Left colon (tissue), 2 donors: ENCODE measurements at places on chromosomes 1 and 21.

GRCh38 chr21:37742115-37742514 is 174.1 kb downstream of the KCNJ6 start:
- no peak for DNase-seq

GRCh38 chr1:211830055-211830327 is 572 bp downstream of the LPGAT1 start:
- no peak for DNase-seq

DNA sequence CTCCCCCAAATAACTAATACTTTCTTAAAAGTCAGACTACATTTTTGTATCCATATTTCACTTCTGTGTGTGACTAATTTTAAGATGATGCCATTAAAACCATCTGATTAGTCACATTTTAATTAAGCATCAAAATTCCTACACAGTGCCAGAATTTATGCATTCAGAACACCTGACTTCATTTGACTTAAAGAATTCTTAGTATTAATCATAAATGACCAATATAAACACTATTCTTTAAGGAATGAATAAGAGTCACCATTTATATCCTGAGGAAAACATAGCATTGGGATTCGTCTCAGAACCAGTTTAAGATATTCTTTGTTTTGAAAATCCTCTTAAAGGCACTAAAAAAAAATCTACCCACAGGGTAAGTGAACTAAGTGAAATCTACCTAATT is 37.0 kb downstream of the TM2D1 start:
- DNase-seq = no peak

- no peak for DNase-seq
These were observed 12.6 kb upstream of the CHI3L2 start for GRCh38 chr1:111214884-111215283.

GRCh38 chr1:40877698-40878097 is 15.5 kb upstream of the CITED4 start:
- DNase-seq = peak; percentile 24

GRCh38 chr1:228032041-228032440 is 25.2 kb downstream of the WNT3A start:
- DNase-seq = no peak

DNA sequence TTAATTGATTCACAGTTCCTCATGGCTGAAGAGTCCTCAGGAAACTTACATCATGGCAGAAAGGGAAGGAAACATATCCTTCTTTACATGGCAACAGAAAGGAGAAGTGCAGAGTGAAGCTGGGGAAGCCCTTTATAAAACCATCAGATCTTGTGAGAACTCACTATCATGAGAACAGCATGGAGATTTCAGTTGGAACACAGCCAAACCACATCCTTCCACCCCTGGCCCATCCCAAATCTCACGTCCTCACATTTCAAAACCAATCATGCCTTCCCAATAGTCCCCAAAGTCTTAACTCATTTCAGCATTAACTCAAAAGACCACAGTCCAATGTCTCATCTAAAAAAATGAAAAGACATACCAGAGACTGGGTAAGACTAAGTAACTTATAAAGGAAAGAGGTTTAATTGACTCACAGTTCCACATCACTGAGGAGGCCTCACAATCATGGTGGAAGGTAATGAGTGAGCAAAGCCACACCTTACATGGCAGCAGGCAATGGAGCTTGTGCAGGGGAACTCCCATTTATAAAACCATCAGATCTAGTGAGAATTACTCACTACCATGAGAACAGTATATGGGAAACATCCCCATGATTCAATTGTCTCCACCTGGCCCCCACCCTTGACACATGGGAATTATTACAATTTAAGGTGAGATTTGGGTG is 105.2 kb downstream of the MRPL39 start:
- no peak for DNase-seq

DNA sequence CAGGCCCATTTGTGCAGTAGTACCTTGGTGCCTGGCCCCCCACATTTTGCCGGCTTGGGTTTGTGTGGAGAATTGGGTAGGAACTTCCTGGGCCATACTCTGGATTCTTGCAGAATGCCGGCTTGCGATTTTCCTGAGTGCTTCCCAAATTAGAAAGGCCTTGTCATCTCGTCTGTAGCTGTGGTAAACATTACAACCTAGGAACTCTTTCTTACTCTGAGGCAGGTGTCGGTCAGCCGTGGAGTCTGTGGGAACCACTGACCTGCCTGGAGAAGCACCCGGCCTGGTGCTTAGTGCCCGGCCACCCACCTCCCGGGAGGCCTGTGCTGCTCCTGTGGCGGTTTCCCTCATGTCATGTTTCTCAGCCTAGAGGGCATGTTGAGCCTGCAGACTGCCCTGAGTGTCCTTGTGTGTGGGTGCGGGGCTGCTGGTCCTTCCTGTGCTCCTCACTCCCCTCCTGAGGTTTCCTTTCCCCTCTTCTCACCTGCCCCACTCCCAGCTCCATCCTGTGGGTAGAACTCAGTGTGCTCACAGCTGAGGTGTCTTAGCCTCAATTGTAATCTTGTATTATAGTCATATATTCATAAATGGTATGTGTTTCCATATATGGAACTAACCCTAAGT is 64.7 kb downstream of the S100B start:
- no peak for DNase-seq

GRCh38 chr1:33320619-33321165 is at the start of gene A3GALT2:
TSS of gene A3GALT2 (minus strand) at chr1:33321098. CDS start at chr1:33321098, 0 bp downstream.
- DNase-seq = no peak

- DNase-seq = no peak
These were observed 77.9 kb downstream of the PSMG1 start for GRCh38 chr21:39105341-39105765.

DNA sequence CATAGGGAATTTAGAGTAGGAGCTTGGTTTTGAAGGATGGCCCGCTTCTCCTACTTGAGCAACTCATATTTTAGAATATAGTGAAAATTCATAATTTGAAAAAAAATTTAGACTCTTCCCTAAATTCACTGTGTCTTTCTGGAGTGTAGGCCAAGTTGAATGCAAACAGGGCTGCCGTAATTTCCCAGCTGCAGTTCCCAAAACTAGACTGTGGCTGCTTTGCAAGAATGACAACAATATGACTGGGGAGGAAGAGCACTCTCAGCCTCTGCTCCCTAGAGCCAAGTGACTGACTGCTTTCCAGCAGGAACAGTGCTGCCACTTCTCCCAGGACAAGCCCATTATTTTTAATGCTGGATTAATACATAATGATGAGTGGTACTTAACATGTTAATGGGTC is 209.0 kb downstream of the RHOU start:
- DNase-seq = no peak

- DNase-seq = no peak
These were observed 184.4 kb upstream of the KCNK2 start for GRCh38 chr1:214898161-214898560.

DNA sequence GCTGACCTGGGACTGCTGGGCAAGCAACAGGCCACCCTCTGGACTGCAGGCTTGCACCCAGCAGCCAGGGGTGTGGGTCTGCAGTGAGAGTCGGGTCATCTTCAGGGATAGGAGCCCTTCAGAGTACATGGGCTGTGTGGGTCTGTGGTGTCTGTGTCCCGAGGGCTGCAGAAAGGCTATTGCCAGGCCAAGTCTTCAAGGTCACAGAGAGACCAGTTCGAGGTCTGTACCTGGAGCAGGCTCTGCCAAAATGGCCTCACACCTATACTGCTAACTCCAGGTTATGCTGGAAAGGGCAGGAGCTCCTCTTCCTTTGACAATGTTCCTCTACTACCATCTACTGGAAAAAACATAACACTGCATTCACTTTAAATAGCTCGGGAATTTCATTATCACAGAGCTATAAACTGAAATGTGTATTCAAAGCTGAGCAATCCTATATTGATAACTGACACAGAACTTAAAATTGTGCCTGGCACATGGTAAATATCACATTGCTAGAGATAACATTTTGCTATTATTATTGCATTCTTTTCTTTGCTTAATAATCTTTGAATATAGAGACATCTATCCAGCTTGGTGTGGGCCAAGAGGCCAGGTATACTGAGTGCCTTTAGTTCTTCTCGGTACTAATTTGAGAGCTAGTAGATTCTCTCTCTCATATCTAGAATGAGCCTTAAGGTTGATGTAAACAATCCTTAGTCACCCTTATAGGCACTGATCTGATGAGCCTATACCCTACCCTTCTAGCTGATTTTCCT is 6.9 kb upstream of the DNAH14 start:
- no peak for DNase-seq

DNA sequence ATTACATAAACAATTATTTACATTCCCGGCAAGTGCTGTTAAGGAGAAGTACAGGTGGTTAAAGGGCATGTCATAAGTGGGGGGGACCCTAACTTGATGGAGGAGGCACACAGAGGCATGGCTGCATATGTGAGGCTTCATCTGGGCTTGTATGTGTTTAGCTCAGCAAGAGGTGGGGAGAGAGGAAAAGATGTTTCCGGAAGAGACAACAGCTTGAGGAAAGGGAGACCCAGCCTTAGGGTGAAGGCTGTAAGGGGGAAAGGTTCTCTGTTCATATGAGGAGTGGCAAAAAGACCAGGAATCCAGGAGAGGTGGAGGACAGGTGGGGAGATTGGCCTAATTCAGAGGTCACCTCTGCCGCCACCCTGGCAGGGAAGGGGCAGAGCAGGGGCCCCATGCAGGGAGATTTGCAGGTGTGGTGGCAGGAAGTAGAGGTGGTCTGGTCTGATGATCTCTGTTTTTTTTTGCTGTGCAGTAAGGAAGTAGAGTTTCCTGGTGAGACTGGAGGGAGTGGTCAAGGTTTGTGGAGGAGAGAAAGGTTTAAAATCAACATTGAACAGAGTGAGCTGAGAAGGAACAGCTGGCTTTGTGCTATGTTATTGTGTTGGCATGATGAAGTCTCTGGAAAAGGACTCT is 9.0 kb downstream of the TRAF5 start:
- DNase-seq = peak; percentile 63

DNA sequence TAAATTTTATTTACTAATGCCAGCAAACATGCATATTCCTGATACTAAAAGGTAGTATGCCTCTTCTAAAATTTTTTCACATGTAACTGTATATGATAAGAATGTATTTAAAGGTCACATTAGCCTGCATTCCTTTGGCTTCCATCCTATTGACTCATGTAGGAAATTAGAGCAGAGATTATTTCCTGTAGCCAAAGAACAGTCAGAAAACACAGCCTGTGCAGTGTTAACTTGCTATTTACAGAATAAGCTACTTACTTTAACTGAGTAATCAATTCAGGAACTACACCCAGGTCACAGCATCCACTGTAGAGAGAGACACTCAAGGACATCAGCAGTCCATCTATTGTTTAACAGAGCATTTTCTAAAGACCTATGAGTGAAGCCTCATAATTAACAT is 154.5 kb upstream of the ADGRL4 start:
- DNase-seq = no peak

DNA sequence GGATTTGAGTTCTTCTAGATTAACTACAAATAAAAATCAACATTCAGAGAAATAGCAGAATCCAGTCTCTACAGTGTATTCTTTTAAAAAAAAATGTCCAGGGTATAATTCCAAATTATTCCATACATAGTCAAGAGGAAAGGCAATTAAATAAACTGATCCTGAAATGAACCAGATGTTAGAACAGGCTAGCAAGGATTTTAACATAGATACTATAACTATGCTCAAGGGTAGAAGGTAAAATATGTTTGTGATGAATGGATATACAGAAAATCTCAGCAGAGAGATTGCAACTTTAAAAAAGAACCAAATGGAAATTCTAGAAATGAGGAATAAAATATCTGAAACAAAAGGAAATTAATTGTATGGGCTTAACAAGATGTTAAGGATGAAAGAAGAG is 32.4 kb downstream of the CYYR1 start:
- no peak for DNase-seq

GRCh38 chr1:7149080-7149838 is 364.0 kb downstream of the CAMTA1 start:
- DNase-seq = no peak

DNA sequence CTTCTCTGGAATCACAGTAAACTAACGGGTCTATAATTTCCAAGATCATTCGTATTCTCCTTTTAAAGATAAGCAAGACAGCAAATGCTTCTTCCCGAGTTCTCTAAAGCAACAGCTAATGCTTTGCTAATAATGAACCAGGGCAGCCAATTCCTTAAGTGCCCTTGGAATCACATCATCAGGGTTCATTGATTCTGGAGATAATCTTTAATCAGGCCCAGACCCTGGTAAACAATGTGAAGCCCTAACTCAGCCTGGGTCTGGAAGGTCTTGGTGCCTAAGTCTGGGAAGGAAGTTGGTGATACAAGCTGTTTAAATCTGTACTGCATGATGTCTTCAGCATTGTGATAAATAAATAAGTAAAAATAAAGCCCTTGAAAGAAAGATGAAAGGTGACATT is 18.4 kb downstream of the ERI3 start:
- no peak for DNase-seq

DNA sequence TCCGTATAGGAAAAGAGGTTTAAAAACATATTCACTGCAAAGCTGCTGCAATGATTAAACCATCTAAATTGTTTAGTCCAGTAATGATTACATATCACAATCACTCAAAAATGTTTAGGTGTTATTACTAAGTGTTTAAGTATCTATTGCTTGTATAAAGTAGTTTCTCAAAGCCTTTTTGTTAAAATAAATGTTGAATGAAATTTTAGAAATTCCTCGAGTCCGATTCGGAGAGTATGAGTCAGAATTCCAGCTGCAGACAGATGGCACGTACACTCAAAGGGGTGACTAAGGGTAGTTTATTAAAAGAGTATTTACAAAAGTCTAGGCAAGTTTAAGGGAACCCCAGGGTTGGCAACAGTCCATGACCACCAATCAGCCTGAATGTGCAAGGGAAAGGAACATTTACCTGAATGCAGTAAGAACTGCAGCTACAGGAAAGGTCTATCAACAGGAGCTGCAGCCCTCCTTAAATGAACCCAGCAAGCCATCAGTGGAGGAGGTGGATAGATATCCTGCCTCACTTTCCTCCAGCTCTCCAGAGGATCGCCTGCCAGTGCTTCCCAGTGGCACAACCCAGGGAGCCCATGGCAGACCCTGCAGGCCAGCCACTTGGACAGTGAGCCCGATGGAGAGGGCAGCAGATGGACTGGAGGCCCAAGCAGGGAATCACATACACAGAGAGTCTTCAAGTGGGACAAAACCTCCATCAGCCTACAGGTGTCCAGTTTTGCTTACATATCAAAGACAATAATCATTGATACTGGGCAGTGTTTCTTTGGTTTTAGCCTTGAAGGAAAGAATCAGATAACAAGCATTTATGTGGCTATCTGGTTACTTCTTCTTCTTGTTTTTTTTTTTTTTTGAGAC is 92.1 kb upstream of the SLC44A3 start:
- DNase-seq = no peak

GRCh38 chr1:99659755-99660210 is 13.9 kb downstream of the PALMD start:
- DNase-seq = no peak

GRCh38 chr21:41742073-41742875 is 24.6 kb downstream of the RIPK4 start:
- DNase-seq = no peak

DNA sequence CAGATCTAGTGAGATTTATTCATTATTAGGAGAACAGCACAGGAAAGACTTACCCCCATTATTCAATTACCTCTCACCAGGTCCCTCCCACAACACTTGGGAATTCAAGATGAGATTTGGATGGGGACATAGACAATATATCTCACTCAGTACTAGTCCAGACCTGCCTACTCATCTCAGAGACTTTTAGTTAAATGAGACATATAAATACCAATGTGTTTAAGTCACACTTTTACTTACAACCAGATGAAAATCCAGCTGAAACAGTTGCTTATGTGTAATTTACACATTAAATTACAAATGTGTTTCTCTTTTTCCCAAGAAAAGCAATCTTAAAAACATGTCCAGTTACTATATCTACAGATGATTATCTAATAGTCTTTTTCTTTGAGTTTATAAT is 1145.6 kb downstream of the KCNT2 start:
- DNase-seq = no peak
